ENCODE measurements at places on chromosomes 6 and 20.

- peak; percentile 83 for DNase-seq
Measured at GRCh38 chr6:157885211-157885788, 62.3 kb downstream of the SNX9 start.

- no peak for DNase-seq
Measured at GRCh38 chr20:57326667-57327455, 2.7 kb upstream of the SPO11 start.

DNA sequence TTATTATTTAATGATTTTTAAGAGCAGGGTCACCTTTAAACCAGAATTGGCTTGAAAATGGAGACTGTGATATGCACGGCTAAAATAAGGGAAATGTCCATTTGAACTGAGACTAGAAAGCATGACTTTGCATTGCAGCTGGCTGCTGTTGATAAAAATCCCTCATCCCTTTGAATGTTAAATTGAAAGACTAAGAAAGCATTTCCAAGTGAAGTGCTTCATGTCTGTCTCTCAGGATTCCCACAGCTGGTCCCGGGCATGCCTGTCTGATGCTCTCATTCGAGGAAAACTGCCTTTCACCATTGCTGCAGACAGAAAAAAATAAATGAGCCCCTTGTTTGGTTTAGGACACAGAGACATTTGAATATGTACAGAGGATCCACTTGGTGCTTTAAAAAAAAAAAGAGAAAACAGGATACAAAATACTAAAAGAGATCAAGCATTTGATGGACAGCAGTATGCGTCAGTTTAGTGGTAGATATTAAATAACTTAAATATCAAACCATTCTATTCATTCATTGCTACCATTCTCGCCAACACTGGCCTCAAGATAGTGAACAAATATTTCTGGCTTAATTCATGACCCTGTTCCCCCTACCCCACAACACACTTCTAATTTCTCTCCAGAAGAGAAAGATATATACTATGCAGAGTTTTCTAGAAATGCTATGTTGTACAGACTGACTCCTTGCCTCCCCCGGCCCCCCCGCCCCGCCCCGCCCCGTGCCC is 55.0 kb downstream of the TBC1D7 start:
- DNase-seq = no peak

DNA sequence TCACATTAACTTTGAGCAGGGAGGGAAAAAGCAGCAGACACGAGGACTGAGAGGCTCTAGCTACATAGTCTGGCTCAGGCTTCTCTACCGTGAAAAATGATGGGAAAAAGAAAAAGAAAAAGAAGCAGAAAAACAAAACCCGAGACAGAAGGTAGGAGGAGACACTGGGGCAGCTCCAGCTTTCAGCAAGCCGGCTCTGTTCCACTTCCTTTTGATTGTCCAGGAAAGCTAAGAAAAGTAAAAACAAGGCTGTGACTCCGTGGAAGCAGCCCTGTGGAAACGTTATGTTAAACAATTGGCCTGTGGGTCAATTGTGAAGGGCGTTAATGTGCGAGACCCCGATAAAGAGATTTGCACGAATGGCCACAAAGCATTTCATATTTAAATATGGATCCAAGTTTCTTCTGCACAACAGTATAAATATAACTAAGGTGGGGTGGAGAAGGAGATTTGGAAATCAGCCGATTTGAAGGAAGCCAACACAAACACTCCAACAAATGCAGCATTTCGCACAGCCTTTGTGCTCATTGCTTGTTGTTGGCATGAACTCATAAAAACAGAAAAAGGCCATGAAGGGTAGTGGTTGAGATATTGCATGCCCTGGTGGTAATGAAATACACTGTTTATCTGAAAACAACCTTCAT is 236.9 kb upstream of the JAG1 start:
- DNase-seq = no peak

DNA sequence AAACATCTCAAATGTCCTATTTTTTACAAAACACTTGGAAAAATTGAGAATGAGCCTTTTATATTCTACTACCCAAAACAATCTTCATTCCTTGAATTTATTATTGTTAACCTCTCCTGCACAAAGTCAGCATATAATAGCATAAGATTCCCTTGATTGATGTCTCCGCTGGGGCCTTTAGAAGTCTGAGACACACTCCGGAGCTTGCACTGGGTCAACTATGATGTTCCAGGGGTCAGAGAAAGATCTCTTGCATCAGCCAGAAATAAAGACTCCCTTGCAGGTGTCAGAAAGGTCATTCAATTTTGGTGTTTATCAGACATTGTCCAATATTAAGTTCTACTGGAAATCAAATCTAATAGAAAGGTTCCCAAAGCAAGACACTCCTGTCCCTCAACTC is 29.7 kb upstream of the NHSL1 start:
- no peak for DNase-seq

GRCh38 chr6:149924933-149925252 is 2.0 kb upstream of the RAET1G start:
- DNase-seq = no peak

DNA sequence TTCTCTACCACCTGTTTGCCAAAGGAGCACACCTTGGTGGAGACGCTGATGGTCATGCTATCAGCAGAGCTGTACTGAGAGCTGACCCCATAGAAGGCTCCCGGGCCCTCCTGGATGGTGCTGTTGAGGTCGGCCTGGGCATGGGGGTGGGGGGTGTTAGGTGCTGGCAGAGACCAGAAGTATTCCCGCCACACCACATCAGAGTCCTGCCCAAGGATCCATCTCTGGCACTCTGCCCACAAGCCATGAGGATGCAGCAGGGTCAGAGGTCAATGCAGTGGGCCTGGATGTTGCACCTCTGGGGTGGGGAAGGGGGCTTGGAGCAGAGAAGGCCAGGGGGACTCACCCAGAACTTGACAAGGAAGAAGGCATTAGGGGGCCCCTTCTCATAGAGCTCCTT is 7.4 kb downstream of the RPL10A start:
- DNase-seq = no peak

- DNase-seq = peak; percentile 97
Measured at GRCh38 chr6:37818536-37819176, 871 bp upstream of the ZFAND3 start.

GRCh38 chr20:16761305-16761829 is 13.2 kb downstream of the OTOR start:
- peak; percentile 66 for DNase-seq

- no peak for DNase-seq
Measured at GRCh38 chr6:53540129-53540692, 4.7 kb downstream of the GCLC start.

- DNase-seq = peak; percentile 4
Measured at GRCh38 chr20:25389858-25390537, 637 bp downstream of the ABHD12 start.

- DNase-seq = no peak
Measured at GRCh38 chr20:1468117-1468624, 1.5 kb upstream of the NSFL1C start.

GRCh38 chr6:21937466-21937865 is 343.9 kb downstream of the SOX4 start:
- DNase-seq = no peak

DNA sequence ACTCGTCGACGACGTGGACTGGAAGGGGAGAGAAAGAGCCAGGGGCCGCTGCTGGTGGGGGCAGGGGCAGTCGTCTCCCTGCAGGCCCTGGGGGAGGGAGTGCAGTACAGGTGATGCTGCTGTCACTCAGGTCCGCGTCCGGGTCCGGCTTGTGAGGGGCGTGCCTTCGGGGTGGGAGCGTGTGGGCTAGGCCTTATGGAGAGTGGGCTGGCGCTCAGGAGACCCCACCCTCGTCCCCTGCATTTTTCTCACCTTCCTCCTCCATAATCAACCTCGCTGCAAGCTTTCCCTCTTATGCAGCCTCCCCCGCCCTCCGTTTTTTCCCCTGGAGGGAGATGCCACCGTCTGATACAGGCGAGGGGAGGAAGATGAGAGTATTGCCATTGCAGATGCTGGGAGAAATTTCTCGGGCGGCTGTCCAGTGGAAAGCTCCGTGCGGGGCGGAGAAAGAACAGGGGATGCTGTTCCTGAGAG is 632 bp downstream of the PCMT1 start:
- DNase-seq = peak; percentile 59

DNA sequence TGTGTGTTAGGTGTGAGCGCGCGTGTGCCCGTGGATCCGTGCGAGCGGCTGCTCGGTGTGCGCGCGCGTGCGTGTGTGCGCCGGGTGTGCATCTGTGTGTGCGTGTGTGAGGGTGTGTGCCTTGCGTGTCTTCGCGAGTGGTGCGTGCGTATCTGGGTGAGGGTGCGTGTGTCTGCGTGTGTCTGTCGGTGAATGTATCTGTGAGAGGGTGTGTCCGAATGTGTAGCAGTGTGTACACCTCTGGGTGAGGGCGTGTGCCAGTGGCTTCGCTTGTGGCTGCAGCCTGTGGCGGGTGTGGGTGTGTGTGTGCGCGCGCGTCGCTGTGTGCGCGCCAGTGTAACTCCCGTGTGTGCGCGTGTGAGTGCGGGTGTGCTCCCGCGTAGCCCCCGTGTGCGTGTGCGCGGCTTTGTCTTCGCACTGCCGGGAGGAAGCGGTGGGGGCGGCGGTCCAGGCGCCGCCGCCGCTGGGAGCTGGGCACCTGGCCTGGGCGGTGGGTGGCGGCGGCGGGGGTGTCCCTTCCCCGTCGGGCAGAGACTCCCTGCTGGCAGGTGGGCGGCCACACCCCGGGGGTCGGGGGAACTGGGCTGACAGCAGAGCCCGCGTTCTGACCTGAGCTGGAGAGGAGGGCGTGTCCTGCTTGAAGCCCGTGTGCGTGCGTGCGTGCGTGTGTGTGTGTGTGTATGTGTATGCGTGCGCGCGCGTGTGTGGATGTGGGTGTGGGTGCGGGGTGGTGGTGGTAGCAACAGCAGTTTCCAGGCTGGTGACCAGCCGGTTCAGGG is 61.3 kb upstream of the EPB41L1 start:
- DNase-seq = peak; percentile 27

- no peak for DNase-seq
Measured at GRCh38 chr20:31693987-31694661, 28.5 kb downstream of the BCL2L1 start.

- no peak for DNase-seq
Measured at GRCh38 chr20:8532169-8532568, 400.1 kb downstream of the PLCB1 start.

- peak; percentile 79 for DNase-seq
Measured at GRCh38 chr20:62500237-62500864, 24.6 kb upstream of the GATA5 start.

- no peak for DNase-seq
Measured at GRCh38 chr6:5771211-5771610, 235.5 kb downstream of the NRN1 start.

DNA sequence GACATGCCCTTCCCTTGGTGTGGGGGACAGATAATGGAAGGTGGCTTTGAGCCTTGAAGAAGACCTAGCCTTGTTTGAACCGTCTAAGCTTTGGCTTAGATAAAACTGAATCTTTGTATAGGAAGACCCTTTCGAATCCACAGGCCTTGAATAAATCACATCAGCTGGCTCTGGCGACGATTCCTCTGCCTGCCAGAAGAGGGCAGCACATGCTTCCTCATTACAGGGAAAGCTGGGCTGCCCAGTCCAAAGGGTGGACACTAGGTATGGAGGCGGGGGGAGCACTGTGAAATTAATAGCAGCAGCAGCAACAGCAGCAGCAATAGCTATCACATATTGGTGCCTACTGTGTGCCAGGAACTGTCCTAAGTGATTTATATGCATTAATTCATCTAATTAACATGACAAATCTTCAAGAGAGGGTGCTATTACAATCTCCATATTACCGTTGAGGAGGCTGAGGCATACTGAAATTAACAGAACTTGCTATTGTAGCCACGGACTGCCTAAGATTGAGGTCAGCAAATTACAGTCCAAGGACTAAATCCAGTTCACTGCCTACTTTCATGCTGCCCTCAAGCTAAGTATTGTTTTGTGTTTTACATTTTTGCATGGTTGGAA is 85.1 kb downstream of the CLIC5 start:
- peak; percentile 66 for DNase-seq

All from CD4-positive, alpha-beta T cell treated with Interleukin-17A for 1 hour (primary cell).